ENCODE measurements at places on chromosomes 3 and 15.

DNA sequence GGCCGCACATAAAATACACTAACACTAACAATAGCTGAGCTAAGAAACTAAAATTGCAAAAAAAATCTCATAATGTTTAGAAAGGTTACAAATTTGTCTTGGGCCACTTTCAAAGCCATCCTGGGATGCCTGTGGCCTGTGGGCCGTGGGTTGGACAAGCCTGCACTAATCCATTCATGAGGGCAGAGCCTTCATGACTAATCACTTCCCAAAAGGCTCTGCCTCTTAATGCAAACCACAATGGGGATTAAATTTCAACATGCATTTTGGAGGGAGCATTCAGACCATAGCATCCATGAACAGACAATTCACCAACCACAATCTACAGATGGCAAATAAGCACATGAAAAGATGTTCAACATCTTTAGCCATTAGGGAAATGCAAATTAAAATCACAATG, 128.2 kb downstream of the SUCLG2 start:
- DNase-seq, result no peak

DNA sequence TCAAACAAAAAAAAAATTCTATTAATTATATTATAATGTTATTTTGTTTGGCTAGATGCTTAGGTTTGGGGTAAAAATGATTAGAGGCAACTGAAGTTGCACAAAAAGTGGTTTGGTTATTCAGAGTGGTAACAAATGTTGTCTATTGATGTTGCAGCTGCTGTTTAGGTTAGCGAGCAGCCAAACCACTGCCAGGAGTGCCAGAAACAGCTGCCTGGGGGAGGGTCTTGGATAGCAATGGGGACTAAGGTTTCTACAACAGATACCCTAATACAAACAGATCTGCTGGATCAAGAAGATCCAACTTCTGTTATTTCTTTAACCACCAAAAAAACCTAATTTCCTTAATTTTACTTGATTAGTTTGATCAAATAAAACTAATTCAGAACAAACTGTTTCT, 26.6 kb downstream of the BTLA start:
- no peak for DNase-seq

GRCh38 chr3:131178710-131179375, 152.2 kb downstream of the NEK11 start:
- DNase-seq, result no peak

GRCh38 chr3:14876921-14877333, 58.2 kb downstream of the FGD5 start:
- DNase-seq, result no peak

- no peak for DNase-seq
Measured at GRCh38 chr3:196409409-196409808, 22.8 kb downstream of the UBXN7 start.

DNA sequence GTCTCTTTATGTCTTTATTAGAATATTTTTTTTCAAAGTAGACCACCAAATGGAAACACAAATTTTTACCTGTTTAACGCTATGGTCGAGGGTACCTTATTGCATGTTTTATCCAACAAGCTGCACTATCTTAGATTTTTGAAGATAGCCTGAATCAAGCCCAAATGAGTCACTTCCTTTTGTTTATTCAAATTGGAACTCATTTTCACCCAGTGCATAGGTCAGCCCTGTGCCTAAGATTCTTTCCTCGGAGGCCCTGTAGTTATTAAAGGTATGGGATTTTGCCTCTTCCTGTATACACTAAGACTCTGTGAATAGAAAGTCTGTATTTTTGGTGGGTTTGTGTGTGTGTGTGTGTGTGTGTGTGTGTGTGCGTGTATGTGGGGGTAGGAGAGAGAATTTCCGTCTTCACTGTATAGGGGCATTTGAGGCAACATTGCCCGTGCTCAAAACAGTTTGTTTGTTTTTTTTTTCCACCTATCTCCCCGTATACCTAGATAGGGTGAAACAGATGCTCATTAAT, 358.0 kb upstream of the CADM2 start:
- DNase-seq, result no peak

DNA sequence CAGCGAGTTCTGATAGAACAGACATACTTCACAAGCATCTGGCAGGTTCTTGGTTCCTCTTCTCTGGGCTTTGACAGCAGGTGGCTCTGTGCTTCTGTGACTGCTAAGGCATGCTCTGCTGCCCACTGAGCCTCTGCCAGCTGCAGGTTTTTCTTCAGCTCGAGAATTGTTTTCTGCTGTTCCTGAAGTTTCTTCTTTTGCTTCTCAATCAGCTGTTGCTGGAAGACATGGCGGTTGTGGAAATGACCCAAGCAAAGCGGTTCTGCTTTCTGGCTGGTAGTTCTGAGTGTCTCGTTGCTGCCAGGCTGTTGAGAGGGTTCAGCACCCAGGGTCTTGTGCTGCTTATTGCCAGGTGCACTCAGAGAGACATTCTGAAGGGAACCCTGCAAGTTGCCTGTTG, 50.8 kb downstream of the CCDC191 start:
- no peak for DNase-seq

DNA sequence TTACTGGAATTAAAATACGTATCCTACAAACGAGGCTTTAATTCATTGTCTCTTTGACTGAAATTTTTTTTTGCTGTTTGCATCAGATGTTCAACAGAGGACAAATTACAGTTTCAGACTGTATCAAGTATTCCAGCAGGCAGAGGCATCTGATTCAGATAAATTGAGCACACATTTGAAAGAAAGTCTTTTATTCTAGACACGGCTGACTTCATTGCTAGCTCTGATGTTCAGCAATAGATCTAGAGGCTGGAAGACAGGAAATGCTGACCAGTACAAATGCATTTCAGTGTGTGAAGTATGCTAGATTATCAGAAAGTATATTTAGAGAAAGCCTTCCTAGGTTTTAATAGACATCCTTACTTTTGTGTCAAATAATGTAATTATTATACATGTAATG, 472.2 kb downstream of the NLGN1 start:
- no peak for DNase-seq

DNA sequence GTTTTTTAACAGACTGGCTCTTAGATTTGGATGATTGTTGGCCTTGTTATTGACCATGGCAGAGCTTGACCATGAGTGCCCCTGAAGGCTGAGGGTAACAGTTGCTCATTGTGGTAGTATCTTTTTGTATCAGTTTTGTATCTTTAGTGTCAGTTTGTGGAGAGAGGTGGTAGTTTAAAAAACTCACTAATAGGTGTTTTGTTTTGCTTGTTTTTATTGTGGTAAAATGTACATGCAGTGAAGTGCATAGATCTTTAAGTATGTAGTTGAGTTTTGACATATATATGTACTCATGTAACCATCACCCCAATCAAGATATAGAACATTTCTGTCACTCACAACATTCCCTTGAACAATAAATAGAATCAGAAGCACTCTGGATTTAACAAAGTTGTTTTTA, 9.8 kb downstream of the GMPS start:
- no peak for DNase-seq

All from stimulated activated naive CD4-positive, alpha-beta T cell (primary cell).